ENCODE measurements at places on chromosomes 2 and 18.

DNA sequence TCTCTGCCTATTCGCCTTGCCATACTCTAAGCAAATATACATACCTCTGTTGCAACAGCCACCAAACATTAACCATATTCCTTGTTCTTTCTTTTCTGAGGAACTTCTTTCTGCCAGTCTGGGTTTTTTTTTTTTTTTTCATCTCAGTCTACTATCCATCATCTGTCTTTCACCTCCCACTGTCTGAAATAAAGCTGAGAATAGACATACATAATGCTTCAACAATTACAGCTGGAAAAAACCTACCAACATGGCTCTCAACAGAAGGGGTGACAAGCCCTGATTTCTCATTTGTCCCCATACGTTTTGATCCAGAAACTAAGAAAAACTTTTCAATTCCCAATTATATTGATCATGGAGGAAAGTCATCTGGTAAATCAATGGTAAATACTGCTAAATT is 728.8 kb upstream of the POU3F3 start:
- no peak for DNase-seq

DNA sequence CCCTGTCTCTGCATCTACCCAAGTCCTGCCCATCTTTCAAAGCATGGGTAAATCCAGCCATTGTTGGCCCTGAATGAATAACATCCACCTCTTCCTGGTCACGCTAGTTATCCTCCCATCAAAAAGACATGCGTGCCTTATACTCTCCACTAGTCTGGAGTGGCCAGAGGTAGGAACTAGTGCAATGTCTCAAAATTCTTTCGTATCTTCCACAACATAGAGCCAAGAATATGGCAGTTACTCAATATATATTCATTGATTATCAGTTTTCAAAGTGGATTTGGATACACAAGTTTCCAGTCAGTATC is 8.9 kb downstream of the APOB start:
- DNase-seq, result no peak

DNA sequence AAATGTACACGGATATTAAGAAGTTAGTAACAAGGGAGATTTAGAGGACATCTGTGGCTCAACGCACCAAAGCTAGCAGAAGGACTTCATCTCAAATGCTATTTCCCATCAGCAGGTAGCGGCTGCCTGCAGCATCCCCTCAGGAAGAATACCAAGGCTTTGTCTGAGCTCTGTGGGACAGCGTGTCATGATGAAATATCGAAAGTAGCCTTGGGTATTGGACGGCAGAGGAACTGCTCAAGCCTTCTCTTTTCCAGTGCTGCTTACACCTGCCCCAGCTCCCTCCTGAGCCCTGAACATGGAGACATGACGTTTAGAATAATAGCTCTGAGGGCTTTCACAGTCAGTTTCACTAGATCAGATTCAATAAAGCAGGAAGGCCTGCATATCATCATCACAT is 241.6 kb downstream of the SUCLG1 start:
- no peak for DNase-seq

DNA sequence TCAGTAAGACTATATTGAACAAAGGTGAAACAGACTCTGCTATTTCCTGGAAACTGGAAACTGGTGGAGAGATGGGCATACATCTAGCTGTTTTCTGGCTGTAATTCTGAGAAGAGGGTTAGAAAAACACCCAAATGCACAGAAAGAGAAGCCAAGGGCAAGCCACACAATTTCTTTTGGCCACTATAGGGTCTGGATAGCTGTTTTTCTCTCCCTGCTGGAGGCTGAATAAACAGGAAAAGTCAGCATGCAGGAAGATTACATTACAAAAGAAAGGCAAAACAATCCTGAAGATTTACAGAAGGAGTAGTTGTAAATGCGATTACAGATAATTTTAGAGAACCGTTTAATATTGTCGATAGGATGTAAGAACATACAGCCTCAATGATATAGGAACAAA is 186.2 kb upstream of the REG3G start:
- DNase-seq, result no peak

- DNase-seq, result no peak
Measured at GRCh38 chr18:35780937-35781336, 191.5 kb upstream of the RMP24 start.

GRCh38 chr18:8763611-8764010 is 58.3 kb downstream of the MTCL1 start:
- no peak for DNase-seq

DNA sequence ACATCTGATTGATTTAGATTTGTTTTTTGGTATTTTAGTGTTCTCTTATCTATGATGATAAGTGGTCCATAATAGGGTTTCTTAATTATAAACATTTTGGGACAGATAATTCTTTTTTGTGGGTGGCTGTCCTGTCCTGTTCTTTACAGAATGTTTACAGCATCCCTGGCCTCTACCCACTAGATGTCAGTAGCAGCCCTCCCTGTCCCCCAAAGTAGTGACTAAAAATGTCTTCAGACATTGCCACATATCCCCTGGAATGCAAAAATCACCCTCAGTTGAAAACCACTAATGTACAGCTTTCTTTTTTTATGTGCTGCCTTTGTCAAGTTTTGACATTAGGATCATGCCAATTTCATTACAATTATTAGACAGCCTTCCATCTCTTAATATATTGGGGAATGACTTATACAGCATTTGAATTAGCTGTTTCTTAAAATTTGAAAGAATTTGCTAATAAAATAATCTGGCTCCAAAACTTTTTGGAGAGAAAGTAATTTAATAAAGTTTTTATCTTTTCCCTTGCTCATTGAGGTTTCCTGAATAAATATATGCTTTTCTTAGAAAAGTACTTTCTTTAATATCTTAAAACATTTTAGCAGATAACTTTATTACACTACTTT is 19.5 kb downstream of the WIPF1 start:
- DNase-seq, result peak; percentile 69

- DNase-seq, result no peak
Measured at GRCh38 chr2:106284255-106284654, 90.2 kb upstream of the UXS1 start.

GRCh38 chr2:47725808-47726207 is 57.1 kb upstream of the MSH6 start:
- DNase-seq, result no peak

DNA sequence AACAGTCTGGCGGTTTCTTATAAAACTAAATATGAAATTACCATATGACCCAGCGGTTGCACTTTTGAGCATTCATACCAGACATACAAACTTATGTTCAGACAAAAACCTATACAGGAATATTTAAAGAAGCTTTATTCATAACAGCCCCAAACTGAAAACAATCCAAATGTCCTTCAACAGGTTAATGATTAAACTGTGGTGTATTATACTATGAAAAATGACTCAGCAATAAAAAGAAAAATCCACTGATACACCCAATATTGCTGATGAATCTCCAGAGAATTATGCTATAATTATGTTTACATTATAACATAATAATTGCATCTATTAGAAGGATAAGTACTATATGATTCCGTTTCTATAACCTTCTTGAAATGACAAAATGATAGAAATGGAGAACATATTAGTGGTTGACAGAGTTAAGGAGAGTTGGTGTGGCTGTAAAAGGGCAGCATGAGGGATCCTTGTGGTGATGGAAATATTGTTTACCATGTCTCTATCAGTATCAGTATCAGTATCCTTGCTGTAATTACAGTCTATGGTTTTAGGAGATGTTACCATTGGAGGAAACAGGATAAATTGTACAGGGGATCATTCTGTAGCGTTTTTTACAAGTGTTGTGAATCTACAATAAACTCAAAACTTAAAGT is 127.1 kb downstream of the DSC3 start:
- no peak for DNase-seq

- no peak for DNase-seq
Measured at GRCh38 chr2:21451403-21451802, 327.6 kb downstream of the TDRD15 start.

- DNase-seq, result no peak
Measured at GRCh38 chr2:70831861-70832260, 3.8 kb downstream of the CD207 start.

- no peak for DNase-seq
Measured at GRCh38 chr2:50987616-50988313, 44.2 kb downstream of the NRXN1 start.

GRCh38 chr2:68187329-68187728 is 29.6 kb downstream of the PNO1 start:
- no peak for DNase-seq

DNA sequence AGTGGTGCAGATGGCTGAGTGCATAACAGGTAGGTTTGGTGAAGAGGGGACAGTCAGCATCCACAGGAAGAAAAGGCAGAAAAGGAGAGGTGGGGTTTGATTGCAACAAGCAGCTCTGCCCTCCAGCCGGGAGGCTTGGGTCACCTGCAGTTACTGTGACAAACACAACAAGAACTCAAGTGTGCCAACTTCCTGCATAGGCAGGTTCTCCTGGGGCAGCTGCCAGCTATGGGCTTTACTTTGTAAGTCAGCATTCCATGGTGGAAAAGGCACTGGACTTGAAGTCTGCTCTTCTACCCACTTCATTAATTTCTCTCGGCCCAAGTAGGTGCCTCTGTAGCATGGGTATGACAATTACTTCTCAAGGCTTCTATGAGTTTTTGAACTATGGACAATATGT is 98.9 kb downstream of the MYT1L start:
- DNase-seq, result no peak

GRCh38 chr18:13380691-13381070 is 162.1 kb downstream of the LDLRAD4 start:
- no peak for DNase-seq

- no peak for DNase-seq
Measured at GRCh38 chr2:101403745-101404144, 16.4 kb upstream of the CREG2 start.

DNA sequence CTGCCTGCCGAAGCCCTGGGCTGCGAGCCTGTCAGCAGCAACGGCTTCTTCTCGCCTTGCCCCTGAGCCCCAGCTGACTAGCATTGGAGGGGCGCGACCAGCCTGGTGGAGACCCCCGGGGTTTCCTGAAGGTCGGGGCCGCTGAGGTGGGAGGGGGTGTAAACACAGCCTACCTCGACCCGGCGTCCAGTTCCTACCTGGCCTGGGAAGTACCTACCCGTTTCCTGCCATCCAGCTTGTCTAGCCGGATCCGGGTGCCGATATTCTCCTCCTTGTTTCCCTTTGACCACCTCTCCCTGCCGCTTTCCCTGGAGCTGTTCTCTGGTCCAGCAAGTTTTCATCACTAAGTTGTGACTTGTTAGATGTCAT is 511 bp downstream of the MOB4 start:
- DNase-seq, result no peak

DNA sequence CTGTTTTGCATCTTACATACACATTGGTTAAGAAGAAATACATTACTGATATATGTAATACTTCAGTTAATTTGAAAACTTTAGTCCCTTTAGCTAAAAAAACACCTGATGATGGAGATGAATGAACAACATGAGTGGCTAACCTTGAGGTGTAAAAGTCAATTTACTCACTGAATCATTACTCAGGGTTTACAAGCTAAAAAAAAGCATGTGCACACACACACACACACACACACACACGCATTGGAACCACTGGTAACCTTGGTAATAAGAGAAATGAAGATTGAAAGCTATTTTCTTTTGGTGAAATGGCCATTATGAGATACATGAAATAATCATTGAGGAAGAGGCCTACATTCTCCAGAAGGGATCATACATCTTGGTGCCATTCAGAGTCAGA is 51.8 kb downstream of the KCTD1 start:
- DNase-seq, result no peak

GRCh38 chr2:203463266-203463678 is 71.8 kb downstream of the RAPH1 start:
- no peak for DNase-seq

DNA sequence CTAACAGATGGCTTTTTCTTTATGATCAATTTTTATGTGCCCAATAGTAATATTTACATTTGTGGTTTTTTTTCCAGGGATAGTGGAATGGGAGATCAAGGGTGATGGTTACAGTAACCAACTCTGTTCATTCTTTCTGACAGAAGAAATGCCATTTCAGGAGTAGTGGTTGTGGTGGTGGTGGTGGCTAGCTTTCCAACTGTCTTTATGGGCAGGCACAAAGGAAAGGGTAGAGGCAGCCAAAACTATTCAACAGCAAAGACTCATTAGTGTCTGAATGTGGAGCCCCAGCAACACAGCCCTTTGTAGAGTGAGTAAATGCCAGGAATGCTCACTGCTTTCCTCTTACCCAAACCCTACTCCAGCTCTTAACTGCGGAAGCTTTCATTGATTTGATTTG is 227.7 kb downstream of the RND3 start:
- DNase-seq, result no peak

- DNase-seq, result no peak
Measured at GRCh38 chr2:225326969-225327368, 72.5 kb upstream of the NYAP2 start.

- peak; percentile 25 for DNase-seq
Measured at GRCh38 chr18:56789004-56789888, 138.1 kb downstream of the WDR7 start.

DNA sequence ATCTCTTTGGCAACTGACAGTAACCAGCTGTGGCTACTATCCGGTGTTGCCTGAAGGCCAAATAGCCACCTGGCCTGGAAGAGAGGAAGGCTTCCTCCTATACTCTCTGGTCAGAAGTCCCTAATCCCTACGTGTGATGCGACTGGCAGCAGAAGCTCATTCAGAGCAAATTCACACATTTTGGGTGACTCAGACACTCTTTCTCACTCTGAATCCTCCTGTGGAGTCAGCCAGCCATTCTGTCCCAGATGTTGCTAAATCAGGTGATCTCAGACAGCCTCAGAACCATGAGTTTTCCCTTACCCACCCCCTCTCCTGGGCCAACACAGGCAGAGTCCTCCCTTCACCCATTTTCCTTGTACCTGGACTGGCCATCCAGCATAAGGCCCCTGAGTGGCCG is 34.7 kb downstream of the CFAP53 start:
- no peak for DNase-seq

- no peak for DNase-seq
Measured at GRCh38 chr2:568639-569235, 108.5 kb downstream of the TMEM18 start.

- no peak for DNase-seq
Measured at GRCh38 chr18:50706199-50706598, 113.6 kb downstream of the MRO start.

DNA sequence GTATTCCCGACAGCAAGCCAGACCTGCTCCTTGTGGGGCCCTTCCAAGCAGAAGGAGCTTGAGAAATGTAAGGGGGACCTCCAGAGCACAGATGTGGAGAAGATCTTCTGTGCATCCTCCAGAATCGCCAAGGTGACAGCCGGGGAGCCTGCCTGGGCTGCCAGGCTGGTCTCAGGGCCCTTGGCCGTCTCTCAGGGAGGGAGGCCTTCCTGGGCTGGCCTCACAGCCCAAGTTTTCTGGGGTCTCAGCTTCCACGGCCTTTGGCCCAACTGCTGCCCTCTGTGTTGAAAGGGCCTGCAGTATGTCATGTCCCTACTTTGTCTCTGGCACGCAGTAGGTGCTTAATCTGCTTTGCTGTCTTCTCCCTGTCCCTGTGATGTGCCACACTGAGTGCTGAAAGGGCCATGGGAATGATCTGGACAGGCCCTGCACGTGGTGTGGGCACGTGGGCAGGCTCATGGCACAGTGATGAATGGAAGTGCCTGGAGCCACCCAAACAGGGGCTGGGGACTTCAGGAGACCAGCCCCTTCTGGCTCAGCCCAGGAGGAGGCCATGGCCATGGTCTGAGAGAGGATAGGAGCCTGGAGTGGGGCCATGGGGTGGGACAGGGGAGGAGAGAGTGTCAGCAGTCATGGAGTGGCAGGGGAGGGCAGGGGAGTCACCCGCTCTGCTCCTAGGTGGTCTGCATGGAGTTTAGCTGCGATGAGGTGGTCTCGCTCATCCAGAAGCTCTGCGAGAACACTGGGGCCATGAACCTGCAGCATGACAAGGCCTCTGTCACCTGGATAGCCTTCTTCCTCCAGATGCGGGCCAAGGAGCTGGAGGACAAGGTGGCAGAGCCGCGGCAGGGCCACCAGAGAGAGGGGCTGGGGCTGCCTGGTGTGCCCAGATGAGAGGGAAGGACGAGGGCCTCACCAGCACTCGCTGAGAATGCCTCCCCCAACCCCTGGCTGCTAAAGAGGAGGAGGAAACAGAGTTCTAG is 35.4 kb downstream of the HJURP start:
- no peak for DNase-seq
